ENCODE measurements at places on chromosomes 6 and 20.

GRCh38 chr6:44143731-44144130 lies 14.9 kb upstream of the CAPN11 start:
- no peak for DNase-seq

DNA sequence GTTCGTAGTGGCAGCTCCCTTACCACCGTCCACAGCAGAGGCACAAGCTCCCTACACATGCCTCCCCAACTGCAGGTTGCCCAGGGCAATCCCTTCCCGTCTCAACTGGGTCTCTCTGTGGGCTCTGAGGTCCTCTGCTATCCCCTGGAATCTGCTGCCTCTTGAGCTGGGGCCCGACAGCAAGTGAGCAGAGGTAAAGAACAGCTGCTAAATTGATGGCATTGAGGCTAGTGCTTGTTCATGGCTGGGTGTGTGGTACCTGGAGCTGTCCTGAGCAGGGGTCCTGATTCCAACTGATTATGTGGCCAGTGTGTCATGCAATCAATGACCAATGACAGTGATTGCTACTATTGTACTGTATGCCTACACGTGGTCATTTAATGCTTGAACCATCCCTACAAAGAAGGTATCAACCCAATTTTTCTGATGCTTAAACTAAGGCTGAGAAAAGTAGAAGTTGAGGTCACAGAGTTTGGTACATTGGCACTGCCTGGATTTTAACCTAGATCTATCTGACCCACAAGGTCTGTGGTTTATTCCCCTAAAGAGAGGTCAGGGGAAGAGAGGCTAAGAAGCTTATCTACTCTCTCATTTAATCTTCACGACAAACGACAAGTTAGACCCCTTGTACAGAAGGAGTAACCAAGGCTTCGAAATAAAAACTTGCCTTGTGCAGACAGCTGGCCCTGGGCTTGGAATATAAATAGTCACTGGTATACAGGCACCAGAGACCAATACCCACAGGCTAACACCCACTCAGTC lies 41.1 kb downstream of the HNF4A start:
- no peak for DNase-seq

DNA sequence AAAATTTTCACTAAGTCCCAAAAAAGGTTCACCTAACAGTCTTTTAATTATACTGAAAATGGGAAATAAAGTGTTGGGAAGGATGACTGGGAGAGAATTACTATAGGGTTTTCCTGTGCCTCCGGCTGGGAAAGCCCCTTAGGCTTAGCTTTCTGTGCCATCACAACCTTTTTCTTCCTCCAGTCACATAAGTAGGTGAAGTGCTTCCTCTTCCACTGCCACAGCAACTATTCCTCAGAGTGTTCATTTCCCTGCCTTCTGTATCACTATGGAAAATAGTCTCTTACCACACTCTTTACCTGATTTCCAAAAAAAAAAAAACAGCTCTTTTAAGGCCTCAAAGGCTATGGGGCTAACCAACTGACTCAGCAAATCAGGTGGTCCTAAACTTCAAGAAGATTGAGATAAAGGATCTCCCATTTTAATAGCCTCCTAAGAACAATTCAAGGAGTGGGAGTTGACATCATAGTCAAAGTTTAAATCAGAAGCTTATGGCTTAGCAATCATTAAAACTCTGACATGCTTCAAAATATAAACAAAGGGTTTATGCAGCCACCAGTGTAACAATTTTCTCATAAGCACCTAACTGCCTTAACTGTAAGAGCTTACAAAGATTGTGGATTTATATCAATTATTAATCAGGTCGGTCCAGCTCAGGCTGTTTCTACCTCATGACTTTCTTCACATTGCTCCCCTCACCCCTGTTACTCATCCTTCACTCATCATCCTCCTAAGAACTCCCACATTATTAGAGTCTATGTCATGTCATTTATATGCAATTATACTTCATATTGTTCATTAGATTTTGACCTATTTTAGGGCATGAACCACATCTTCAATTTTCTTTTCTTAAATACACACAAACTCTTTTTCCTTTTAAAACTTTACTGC lies 95.3 kb downstream of the RNGTT start:
- no peak for DNase-seq

DNA sequence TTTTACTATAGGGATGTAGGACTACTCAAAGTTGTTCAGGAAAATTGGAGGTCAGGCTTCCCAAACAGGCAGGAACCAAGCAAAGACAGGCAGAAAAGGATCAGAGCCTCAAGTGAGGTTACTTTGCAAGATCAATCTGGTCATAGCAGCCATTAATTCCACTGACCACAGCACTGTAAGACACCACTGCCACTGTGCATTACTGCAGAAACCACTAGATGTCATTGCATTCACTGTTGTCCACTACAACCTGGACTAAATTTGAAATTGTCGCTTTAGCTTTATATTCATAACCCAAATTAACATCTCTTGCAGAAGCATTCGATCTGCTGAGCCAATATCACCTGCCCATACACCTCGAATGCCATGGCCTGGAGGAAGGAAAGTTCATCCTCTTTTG lies 126.9 kb upstream of the UFL1 start:
- no peak for DNase-seq

GRCh38 chr20:35297155-35297554 lies 4.9 kb upstream of the FAM83C start:
- no peak for DNase-seq

- DNase-seq: no peak
Observed at GRCh38 chr20:57309544-57310115, 20.0 kb upstream of the SPO11 start.

DNA sequence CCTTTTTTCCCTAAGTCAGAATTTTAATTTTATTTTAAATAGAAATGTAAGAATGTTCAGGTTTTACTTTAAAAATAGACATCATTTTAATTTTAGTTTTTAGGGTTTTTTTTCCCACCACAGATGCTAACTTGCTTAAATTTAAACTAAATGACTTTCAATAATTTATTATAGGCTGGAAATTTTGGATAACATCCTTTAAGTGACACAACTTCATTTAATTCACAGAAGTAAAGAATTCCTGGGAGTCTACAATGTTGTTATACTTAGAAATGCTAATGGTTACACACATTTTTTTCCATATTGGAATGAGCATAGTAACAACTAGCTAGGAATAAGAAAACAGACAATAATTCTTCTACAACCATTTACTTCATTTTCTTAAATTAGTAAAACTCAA lies 90.5 kb upstream of the PDE10A start:
- DNase-seq: no peak

- no peak for DNase-seq
Observed at GRCh38 chr6:41757931-41758640, 10.9 kb upstream of the PGC start.

DNA sequence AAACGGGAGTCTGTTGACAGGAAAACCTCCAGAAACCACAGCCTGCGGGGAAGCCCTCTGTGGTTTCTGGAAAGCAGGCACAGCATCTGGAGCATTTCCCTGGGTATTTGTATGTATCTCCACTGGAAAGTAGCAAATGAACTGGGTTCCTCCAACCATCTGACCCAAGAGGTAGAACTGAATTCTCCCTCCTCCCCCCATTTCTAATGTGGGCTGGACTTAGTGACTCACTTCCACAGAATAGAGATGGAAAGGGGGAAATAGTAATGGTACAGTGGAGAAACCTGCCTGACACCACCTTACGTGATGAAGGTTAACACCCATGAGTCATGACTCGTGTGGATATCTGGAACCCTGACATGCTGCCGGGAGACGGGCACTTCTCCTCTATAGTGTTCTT lies 51.9 kb upstream of the XRN2 start:
- no peak for DNase-seq

DNA sequence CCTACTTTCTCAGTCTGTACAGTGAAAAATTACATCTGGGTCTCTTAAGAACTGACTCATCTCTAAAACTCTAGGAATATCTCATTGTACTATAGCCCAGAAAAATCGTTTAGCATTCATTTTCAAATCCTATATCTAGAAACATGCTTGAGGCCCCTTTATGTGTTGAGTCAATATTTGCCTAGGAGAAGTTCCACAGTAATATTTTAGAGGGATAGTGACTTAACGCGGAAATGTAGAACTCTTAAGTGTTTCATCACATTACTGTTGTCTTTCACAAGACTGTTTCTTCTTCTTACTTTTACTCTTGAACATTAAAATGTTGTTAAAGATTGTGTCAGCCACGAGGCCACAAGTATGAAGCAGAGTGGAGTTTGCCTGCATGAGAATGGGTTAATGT lies 23.0 kb upstream of the MYLIP start:
- no peak for DNase-seq

DNA sequence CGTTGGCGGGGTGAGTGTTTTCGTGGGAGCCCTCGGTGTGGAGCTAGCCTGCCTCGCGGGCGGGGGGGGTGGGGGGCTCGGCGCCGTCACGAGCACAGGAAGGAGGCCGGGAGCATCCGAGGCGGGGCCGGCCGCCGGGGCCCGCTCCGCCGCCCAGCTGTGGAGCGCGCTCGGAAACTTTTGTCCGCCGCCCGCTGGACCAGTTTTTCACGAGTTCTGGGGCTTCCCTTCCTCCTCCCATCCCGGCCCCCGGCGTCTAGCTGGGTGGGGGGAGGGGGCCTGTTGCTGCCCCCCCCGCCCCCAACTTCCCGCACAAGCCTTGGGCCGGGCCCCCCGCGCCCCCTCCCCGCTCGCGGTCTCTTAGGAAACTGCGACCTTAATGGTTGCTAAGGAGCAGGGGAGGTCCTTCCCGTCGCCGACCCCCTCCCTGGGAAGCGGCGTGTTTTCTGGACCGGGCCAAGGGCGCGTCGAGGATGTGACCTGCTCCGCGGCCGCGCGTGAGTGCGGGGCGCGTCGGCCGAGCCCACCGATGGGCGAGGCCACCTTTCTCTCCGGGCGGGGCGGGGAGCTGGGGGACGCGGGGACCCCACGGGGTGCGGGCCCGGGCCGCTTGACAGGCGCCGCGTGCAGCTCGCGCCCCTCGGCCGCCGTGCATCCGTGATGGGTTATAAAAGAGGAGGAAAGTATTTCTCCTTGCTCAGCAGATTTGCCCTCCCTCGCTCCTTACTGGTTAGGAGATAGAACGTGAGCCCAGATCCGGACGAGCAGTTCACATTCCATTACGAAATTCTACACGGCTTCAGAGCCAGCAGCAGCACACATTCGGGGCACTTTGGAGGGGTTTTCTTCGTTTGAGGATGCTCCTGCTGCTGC lies 1.4 kb downstream of the RREB1 start:
- DNase-seq: no peak

DNA sequence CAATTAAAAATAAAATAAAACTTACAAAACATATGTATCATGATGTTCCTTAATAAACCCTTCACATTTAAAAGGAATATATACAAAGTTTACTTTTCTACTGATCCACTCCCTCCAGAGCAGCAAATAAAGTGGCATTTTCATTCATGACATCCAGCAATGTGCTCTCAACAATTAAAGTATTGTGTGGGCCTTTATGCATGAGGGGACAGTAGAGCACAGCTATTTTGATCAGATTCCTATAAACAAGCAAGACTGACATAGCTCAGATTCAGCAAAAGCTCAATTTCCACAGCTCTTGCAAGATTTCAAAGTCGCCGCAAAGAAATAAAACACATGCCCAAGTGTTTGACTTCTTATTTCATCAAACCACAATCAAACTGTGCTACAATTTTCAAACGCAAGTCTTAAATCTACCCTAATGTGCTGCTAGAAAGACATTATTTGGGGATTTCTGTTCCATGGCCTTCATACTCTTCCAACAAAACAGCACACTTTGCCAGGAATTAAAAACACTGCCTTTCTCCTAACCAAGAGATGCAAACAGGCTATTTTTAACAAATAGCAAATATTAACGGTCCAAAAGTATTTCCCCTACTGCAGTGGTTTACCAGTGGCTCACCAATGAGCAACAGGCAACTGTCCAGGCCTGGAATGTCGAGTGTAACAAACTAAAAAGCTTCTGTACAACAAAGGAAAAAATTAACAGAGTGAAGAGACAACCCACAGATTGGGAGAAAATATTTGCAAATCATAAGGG lies 52.3 kb downstream of the MBOAT1 start:
- no peak for DNase-seq

Measured in stimulated activated CD4-positive, alpha-beta T cell treated with anti-CD3 and anti-CD28 coated beads, Interleukin-1b, Interleukin-23, amount 100 ng/mL, for 1 hour (primary cell).